ENCODE measurements at places on chromosomes 6 and 20.

DNA sequence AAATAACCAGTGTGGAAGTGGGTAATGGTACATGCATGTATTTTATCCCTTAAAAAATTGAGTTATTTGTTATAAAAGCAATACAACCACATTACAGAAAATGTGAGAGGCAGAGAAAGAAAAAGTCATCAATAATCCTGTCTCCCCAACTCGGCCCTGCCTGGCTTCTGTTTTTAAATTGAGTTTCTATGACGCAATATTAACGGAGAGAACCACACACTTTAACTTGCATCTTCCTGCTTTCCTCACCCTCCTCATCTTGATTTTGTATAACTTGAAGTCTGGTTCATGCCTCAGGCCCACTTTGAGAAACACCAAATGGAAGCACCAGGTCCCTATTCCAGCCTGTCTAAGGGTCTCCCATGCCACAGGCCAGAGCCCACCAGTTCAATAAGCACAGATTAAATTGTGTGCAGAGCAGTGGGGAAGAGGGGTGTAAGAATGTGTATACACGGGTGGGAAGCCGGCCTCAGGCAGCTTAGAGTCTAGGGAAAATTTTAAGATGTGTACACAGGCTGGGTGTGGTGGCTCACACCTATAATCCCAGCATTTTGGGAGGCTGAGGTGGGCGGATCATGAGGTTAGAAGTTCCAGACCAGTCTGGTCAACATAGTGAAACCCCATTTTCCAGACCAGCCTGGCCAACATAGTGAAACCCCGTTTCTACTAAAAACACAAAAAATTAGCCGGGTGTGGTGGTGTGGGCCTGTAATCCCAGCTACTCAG is 15.9 kb downstream of the KCNK5 start:
- no peak for DNase-seq

- no peak for DNase-seq
Observed at GRCh38 chr6:93858213-93858612, 438.9 kb upstream of the EPHA7 start.

GRCh38 chr6:33838983-33839382 is 35.2 kb upstream of the MLN start:
- DNase-seq, result no peak

GRCh38 chr6:159460476-159460875 is 232.6 kb downstream of the SOD2 start:
- DNase-seq, result no peak

DNA sequence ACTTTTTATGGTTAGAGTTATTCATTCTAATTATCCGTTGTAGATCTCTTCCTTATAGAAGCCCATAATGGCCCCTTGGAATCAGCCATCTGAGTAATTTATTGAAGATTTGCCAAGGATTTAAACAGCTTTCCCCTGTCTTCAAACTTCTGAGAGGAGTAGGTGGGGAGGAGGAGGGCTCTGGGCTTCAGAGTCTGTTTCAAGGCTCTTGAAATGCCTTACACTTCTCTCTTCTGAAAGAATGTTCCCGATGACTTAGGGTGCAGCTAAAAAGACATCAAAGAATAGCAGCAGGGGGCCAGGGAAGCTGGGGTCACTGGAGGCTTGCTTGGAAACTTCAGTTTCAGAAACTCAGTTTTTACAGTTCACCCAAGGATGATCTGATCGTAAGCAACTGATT is 165.3 kb downstream of the ZDHHC14 start:
- no peak for DNase-seq

- DNase-seq, result no peak
Observed at GRCh38 chr20:64040231-64041039, 4.5 kb downstream of the C20orf204 start.

GRCh38 chr20:50019466-50020256 is 36.9 kb downstream of the SNAI1 start:
- no peak for DNase-seq

GRCh38 chr20:6169251-6169650 is 46.4 kb upstream of the FERMT1 start:
- no peak for DNase-seq

DNA sequence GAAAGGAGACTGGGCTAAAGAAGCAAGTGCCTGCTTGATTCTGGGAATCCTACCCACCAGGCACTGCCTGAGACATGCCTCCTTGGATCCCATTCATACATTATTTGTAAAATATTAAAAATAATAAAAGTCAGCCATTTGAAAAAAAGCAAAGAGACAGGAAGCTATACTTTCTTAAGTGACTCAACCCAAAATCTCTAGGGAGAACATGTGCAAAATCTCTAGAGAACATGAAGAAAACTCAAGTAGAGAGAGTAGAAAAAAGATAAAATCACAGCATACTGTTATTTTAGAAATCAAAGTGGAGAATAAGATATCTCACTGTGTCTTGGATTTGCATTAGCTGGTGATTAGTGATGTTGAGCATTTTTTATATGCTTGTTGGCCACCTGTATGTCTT is 197.2 kb upstream of the GGTLC1 start:
- DNase-seq, result no peak

- no peak for DNase-seq
Observed at GRCh38 chr6:115901896-115902295, 158.8 kb downstream of the FRK start.
